Activated naive CD4-positive, alpha-beta T cell treated with anti-CD3 and anti-CD28 coated beads, Interleukin-2, amount 50 U/mL, for 72 hours (primary cell): ENCODE measurements at places on chromosomes 1 and 21. TPM values are rescaled to one million over a fixed set of nuclear protein-coding genes. Genes with fewer than 3 reads are reported as not detected.

- no peak for DNase-seq
These were observed 41.4 kb downstream of the TRIM62 start for GRCh38 chr1:33140153-33141149.

GRCh38 chr1:94606471-94606870 lies 64.9 kb upstream of the F3 start:
- DNase-seq = no peak

GRCh38 chr1:59357645-59358320 lies 60.9 kb downstream of the FGGY start:
- no peak for DNase-seq

GRCh38 chr1:110133436-110133835 lies 16.9 kb upstream of the SLC6A17 start:
- DNase-seq = no peak

- peak; percentile 25 for DNase-seq
These were observed 2.1 kb downstream of the ADORA1 start for GRCh38 chr1:203129501-203130231.

GRCh38 chr1:34984793-34985608 lies at the start of gene TMEM35B:
Gene TMEM35B, minus strand, starts transcription at chr1:34985347. Its CDS starts 42 bp downstream, at chr1:34985305.
- peak; percentile 79 for DNase-seq

DNA sequence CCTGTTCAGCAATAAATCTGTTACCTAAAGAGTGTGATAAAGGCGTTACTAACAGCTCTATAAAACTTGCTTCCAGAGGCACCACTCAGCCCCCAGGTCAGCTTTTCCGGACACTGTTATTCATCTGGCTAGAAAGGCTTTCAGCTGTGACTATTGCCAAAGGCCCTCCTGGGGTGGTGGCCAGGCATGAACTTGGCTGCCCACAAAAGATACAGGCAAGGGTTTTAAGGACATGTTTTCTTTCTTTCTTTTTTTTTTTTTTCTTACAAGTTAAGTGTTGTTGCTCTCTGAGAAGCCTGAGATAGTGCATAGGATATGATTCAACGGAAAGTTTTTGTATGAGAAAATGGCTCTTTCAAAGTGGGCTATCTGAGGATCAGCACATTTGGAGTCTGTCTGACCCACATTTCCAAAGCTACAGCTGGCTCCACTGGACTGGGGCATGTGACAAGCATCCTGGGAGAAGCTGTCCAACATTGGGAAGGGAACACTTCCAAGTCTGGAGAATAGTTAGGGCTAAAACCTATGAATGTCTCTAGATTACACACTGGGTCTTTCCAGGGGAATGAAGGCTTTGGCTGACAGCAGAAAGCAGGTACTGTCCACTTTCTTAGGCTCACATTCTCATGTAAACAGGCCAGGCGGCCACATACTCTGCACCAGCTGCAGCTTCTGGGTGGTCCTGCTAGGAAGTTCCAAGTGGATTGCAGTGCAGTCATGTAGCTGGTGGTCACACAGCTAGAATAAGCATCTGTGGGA lies 639.7 kb downstream of the LMO4 start:
- no peak for DNase-seq

DNA sequence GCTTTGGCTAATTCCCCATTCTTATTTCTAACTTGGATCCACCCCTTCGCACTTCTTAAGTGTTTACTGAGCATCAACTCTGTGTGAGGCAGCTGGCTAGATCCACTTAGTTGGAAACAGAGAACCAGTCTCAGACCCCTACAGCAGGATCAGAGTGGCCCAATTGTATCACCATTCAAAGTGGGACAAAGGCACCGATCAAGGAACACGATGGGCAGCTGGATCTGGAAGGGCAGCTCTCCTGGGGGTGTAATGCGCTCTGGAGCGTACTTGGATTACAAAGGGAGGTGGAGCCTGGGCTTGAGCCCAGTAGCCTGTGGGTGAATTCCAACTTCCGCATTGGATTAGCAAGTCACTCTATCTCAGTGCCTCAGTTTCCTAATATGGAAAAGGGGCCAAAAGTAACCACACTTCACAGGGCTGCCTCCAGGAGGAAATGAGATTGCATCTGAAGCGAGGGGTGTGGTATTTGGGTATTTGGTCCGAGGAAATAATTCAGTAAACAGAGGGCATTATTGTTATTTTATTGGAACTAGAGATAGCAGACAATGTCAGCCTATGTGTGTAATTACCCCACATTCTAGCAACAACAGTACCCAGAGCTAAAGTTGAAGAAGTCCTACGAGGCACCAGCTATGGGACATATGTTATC lies 11.9 kb downstream of the ECE1 start:
- DNase-seq = no peak

DNA sequence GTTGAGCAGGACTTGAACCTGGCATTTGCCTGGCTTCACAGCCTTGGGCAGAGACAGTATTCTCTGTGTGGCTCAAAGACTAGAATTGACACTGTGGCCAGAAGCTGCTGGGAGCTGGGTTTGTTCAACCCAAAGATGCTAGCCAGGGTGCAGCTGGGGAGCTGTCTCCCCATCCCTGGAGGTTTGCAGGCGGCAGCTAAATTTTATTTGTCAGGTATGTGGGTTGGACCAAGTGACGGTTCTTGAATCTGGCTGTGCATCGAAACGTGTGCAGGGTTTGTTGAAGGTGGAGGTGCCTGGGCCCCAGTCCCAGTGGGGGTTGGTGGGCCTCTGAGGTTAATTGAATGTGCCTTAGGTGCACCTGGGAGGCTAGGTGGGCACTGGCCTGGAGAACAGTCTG lies 11.8 kb downstream of the WNT4 start:
- no peak for DNase-seq

DNA sequence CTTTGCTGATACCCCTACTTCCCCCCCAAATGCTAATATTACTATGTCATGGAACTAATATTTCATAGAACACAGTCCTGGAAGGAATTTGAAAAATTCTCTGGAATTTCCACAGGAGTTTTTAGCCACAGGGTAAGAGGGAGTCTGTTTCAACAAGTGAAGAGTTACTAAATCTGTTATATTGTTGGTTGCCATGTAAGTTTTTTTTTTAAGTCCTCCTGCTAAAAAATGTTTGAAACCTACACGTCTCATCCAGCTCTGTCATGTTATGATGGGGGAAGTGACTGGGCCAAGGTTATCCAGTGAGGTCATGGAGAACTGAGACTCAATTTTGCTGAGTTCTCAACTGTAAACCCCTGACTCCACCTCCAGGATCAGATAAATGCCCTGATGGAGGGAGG lies 60.8 kb upstream of the USP24 start:
- no peak for DNase-seq

DNA sequence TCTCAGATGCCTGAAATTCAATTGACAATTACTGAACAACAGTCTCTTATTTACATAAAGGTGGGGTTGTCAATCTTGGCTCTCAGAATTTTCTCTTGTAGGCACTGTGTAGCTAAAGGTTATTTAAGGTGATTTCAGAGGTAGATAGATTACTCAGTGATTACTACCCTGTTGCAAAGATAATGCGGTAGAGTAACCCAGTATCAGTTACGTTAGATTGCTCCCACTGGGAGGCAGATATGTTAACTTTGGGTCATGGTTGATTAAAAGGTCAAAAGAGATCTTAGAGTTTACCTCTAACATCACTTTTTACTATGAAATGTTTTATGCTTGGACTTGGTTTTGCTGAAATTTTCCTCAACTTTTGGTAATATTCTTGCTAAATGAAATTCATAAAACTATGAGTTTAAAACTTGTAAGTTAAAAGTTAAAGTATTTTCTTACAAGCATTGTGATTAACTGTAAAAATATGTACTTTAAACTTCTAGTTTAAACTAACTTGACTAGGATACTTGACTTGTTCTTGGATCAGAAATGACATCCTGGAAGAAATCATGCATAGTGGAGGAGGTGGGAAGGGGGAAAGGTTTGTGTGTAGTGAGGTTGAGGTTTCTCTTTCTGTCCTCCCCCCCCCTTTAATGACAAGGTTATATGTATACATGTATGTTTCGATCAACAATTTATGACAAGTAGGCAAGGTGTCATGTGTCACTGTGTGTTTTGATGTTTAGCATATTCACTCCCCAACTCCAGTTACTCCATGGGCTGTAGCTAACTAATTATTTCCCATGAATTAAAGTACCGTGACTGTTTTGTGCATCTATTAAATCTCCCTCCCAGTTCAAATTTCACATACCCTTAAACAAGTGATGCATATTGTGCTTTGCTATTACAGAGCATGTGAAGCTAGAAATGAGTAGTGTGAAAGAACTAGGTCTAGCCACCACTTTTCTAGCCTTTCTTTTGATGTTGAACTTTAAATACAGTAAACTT lies 2.9 kb downstream of the LAMC1 start:
- DNase-seq = no peak

DNA sequence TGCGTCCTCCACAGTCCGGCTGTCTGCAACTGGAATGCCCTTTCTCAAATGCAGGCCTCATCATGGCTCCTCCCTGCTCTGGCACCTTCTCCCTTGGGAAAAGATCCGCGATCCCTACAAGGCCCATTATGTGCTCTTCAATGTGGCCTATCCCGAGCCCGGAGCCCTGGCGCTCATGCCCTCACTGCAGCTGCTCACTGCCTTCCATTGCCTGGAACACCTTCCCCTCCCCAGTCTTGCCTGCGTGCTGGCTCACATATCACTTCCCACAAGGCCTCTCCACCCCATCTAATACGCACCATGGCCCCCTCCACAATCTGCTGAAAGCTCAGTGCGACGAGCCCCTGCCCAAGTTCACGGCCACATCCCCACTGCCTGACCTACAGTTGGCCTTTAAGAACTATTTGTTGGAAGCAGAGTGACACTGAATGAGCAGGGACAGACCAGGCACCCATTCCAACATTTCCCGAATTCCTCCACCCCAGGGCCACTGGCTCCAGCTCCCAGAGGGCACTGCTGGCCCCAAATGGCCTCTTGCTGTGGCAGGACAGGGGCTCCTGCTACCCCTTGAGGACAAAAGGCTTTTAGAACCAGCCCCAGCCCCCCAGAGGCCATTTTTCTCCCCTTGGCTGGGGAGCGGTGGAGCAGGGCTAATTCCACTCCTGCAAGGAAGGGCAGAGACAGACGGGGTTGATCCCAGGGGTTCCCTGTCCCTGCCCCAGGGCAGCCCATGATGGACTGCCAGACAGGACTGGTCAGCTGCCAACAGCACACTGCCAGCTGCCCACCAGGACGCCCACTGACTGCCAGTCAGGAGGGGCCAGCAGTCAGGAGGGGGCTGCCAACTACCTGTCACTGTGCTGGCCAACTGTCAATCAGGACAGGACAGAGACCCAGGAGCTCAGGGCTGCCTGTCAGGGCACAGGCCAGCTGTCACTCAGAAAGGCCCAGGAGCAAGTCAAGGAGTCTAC lies 64.8 kb downstream of the DHRS3 start:
- no peak for DNase-seq

- DNase-seq = no peak
These were observed 70.3 kb downstream of the PIK3CD start for GRCh38 chr1:9721606-9722377.

GRCh38 chr1:186882372-186883134 lies 53.8 kb downstream of the PLA2G4A start:
- no peak for DNase-seq

GRCh38 chr1:87950369-87950768 lies 621.7 kb downstream of the LMO4 start:
- DNase-seq = no peak

Gene PLEKHA6
- 1.0 TPM for total RNA-seq

Gene LRRC38
- total RNA-seq = not detected

Gene ASTN1
- total RNA-seq = not detected

Gene OBSCN
- total RNA-seq = 37.5 TPM

Gene TFF3
- not detected for total RNA-seq

Gene CD84
- 37.0 TPM for total RNA-seq

Gene C1orf116
- total RNA-seq = not detected

Gene ANKRD45
- not detected for total RNA-seq

Gene TTC24
- 4.5 TPM for total RNA-seq

Gene CSMD2
- total RNA-seq = not detected

Gene PODN
- total RNA-seq = not detected
